ENCODE measurements at places on chromosomes 16 and 17. TPM values are rescaled to one million over a fixed set of nuclear protein-coding genes. Genes with fewer than 3 reads are reported as not detected.

The CBLN1 gene
- 9.3 TPM for total RNA-seq

The CSH2 gene
- not detected for total RNA-seq

The SOST gene
- not detected for total RNA-seq

The FOXC2 gene
- total RNA-seq: 0.98 TPM

The ROGDI gene
- 25.6 TPM for total RNA-seq

Data from temporal lobe (tissue), 4 donors.